Left colon (tissue), 2 donors: ENCODE measurements at places on chromosomes 7 and 10.

GRCh38 chr10:11589738-11590137 lies 21.7 kb downstream of the USP6NL start:
- no peak for DNase-seq

- DNase-seq: no peak
Measured at GRCh38 chr7:15593382-15593781, 31.6 kb upstream of the AGMO start.

DNA sequence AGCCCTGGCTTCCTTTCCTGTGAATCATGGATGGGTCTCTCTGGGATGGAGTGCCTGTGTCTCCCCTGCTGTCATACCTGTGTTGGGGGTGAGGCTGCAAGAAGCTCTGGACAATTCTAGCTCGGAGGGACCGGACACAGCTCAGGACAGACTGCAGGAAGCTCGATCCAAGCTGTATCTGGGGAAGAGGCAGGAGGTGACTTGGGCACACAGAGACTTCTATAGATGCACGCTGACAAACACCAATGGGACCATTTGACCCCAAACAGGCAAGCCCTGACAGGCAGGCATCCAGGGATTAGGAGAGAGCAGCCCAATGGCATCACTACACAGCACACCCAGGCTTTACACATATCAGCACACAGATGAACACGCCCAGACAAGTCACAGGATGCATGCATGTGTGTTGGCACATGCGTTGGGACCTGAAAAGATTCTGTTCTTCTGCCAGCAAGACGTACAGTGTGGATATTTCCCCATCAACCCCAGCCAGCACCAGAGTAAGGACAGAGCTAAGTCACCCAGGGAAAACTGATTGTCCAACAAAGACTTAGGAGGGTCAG lies 4.5 kb downstream of the LLCFC1 start:
- no peak for DNase-seq

DNA sequence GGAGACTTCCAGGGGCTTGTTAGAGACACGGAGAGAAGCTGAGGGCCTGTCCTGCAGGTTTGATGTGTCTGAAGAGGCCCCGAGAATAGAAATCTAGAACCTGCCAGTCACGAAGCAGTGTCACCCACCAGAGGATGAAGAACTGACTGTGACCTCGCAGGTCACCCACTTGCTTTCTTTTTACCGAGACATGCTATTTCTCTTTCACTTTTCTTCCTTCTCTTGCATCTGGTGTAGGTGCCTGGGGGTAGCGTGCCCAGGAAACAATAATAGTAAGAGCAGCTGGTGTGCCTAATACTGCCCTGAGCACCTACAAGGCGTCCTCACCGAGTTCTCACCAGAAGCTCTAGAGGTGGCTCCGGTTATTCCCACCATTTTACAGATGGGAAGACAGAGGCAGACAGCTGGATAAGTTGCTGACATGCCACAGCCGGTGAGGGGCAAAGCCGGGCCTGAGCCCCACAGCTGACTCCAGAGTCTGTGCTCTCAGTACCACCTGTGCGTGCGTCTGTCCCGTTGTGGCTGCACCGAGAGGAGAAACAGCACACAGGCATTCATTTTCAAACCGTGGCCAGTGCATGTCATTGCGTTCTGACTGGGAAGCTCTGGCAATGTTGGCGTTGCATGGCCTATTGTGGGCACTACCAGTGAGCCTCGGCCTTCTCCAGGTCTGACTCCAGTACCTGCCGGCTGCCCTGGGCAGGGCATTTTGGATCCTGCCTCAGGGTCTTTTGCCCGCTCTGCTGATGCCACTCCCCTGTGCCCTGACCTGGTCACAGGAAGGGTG lies 7.8 kb downstream of the CHST3 start:
- DNase-seq: no peak

- no peak for DNase-seq
Measured at GRCh38 chr10:126124668-126125349, 228.4 kb downstream of the FANK1 start.

- DNase-seq: no peak
Measured at GRCh38 chr7:45132708-45133320, 21.3 kb upstream of the TBRG4 start.

GRCh38 chr7:101162551-101163278 lies 2.7 kb downstream of the VGF start:
- peak; percentile 56 for DNase-seq

DNA sequence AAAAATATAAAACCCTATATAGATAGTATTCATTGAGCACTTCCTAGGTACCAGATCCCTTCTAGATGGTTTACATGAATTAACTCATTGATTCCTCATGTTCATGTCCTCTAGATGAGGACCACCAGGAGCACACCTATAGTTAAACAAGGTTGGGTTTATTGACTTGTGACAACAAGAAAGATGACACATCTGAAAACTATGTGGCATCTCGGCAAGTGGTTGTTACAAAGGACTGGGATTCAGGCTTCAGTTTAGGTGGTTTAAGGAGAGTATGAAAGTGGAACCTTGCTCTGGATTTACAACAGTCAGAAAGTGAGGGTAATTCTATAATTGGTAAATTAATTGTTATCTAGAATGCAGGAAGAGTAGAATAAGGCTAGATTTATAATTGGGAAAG lies 99.0 kb upstream of the PHF14 start:
- no peak for DNase-seq

DNA sequence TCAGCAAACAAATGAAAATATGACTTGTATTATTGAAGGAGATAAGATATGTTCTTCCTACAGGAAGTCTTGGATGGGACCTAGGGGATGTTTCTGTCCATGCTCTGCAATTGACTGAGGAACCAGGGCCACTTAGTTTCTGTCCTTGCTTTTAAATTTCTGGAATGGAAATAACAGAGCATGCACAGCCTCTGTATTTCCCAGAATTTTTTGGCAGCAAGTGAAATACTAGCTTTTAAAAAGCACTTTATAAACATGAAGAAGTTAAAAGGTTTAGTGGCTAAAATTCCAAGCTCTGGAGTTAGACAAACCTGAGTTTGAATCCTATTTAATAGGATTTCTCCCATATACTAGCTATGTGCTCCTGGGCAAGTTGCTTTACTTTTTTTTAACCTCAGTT lies 127.7 kb upstream of the FZD8 start:
- no peak for DNase-seq

DNA sequence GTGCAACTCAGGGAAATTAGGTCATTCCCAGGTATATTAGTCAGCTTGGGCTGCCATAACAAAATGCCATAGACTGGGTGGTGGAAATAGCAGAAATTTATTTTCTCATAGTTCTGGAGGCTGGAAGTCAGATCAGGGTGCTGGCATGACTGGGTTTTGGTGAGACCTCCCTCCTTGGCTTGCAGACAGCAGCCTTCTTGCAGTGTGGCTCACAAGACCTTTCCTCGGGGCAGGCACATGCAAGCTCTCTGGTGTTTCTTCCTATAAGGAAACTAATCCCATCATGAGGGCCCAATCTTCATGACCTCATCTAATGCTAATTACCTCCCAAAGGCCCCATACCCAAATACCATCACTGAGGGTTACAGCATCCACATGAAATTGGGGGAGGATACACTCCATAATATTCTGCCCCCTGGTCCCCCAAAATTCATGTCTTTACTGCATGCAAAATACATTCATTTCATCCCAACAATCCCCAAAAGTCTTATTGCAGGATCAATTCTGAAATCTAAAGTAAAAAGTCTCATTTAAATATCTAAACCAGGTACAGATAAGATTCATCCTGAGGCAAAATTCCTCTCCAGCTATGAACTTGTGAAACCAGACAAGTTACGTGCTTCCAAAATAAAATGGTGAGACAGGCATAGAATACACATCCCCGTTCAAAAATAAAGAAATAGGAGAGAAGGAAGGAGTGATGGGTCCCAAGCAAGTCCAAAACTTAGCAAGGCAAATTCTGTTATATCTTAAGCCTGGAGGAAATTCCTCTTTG lies 17.4 kb upstream of the CBLL1 start:
- DNase-seq: no peak

- no peak for DNase-seq
Measured at GRCh38 chr7:127437837-127438236, 45.3 kb upstream of the ZNF800 start.

GRCh38 chr10:18576586-18576985 lies 74.8 kb downstream of the NSUN6 start:
- no peak for DNase-seq

DNA sequence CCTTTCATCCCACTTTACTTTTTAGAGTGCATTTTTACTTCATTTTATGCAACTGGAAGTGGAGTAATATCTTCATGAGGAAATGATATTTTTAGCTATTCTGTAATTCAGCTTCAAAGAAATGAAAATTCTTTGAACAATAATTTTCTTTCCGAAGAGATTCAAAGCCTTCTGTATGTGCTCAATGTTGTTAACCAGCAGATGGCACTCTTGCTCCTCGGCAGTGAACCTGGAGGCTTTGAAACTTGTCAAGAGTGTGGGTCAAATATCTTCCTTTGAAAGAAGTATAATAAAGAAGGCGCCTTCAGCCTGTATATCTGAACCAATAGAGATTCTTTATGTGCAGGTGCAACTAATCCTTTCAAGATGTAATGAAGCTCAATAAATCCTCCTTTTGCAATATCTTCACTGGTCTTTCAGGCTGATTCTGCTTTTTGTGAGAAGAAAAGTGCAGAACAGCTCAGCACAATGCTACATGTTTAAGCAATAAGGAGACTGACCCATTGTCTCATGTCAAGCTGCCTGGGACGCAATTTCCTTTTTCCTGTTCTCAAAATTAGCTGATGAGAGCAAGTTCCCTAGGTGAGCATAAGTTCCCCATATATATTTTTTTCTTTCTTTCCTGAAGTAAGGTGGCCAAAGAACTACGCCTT lies 258.4 kb downstream of the SEMA3A start:
- DNase-seq: peak; percentile 26

GRCh38 chr10:75814014-75814413 lies 382.6 kb downstream of the LRMDA start:
- DNase-seq: no peak

GRCh38 chr10:109887243-109887642 lies 36.1 kb downstream of the XPNPEP1 start:
- DNase-seq: no peak

DNA sequence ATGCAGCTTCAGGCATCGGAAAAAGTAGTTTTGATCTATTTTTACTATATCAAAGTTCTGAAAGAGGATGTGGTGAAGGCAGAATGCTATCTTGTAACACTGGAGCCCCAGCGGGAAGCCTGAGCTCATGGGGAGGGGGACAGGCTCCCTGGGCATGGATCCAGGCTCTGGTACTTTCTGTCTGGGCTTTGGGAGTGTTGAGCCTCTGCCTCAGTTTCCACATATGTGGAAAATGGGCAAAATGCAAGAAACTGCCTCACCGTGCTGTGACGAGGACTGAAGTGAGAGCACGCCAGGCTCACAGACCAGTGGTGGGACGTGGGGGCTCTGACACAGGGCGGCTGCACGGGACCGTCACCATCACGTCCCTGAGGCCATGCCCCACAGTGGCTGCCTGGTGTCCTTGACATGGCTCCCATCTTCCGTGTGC lies 182.9 kb upstream of the SHH start:
- no peak for DNase-seq

DNA sequence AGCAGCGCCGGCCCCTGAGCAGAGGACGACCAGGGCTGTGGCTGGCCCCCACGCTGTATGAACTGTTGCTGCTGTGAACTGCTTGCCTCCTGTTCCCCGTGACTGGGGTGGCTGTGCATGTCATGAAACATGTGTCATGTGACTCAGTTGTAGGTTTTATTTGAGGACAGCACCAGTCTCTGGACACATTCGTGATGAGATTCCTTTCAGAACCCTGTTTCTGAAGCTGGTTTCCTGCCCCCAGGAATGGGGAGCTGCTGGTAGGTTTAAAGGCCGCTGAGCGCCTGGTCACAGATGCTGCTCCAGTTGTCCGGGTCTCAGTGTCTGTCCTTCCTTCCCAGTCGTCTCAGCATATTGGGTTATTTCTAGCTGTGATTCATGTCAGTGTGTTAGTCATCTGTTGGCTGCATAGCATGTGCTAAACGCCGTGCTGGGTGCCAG lies 79.1 kb upstream of the PPIF start:
- no peak for DNase-seq

GRCh38 chr10:95814011-95814727 lies 58.2 kb downstream of the ENTPD1 start:
- DNase-seq: peak; percentile 49

GRCh38 chr7:82595176-82595575 lies 151.6 kb upstream of the CACNA2D1 start:
- no peak for DNase-seq

DNA sequence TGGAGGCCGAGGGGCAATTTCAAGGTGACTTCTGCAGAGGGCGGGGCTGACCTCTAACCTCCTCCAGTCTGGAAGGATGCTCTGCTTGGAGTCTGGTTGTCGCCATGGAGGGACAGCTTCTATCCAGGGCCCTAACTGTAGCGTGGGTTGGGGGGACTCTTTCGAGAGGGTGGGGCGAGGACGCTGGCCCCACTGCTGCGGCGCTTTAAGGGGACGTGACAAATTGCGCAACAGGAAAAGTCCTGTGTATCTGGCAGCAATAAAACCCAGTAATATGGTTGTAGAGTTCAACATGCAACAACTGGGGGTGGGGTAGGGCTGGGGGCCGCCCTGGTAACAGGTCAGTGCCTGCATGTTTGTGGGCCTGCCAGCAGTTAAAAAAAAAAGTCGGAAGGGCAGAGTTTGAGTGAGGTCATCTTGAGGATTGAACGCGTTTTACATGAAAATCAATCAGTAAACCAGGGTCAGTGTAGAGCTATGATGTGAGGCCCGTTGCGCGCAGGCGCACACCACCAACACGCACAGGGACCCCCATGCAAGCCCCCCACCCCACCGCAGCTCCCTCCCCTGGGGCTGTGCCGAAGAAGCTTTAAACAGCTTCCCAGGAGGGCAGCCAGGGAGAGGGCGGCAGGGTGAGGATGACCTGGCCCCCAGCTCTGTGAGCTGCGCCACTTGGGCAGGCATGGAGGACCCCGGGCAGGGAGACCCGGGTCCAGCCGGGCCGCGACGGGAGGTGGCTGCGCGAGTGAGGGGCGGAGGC lies 4.3 kb downstream of the SHH start:
- DNase-seq: peak; percentile 88

DNA sequence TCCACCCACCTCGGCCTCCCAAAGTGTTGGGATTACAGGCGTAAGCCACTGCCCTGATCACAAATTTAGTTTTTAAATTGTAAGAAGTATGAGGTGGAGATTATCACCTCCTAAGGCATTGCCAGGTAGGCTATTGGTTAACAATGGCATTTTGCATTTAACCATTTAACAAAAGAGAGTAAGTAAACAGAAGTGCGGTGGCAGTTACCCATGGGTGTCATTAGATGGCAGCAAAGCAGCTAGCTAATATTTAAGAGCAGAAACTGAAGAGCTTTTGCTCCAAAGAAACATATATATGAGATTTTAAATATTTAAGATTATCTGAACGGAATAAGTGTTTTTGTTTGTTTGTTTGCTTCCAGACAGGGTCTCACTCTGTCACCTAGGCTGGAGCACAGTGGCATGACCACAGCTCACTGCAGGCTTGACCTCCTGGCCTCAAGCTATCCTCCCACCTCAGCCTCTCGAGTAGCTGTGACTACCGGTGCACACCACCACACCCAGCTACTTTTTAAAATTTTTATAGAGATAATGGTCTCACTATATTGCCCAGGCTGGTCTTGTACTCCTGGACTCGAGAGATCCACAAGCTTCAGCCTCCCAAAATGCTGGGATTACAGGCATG lies 325.5 kb upstream of the C7orf33 start:
- no peak for DNase-seq

GRCh38 chr10:59557052-59557451 lies 152.6 kb downstream of the SLC16A9 start:
- DNase-seq: no peak
